ENCODE measurements at places on chromosomes 7 and 10.

DNA sequence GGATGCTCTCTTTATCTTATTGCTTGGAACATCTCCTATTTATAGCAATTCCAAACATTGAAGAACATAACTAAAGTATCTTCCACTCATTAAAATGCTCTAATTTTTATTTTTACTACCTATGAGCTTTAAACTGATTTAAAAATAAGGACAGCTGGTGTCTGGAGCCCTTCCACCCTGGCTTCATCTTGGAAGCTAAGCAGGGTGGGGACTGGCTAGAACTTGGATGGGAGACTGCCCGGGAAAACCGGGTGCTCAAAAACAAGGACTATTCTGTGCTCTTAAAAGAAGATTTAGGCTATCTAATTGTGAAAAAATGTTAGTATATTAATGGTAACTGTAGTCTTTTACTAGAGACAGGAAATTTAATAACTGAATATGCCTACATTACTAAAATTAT lies 69.2 kb downstream of the ARMC3 start:
- DNase-seq: peak; percentile 42

GRCh38 chr7:22680482-22680911 lies 46.5 kb upstream of the IL6 start:
- no peak for DNase-seq

DNA sequence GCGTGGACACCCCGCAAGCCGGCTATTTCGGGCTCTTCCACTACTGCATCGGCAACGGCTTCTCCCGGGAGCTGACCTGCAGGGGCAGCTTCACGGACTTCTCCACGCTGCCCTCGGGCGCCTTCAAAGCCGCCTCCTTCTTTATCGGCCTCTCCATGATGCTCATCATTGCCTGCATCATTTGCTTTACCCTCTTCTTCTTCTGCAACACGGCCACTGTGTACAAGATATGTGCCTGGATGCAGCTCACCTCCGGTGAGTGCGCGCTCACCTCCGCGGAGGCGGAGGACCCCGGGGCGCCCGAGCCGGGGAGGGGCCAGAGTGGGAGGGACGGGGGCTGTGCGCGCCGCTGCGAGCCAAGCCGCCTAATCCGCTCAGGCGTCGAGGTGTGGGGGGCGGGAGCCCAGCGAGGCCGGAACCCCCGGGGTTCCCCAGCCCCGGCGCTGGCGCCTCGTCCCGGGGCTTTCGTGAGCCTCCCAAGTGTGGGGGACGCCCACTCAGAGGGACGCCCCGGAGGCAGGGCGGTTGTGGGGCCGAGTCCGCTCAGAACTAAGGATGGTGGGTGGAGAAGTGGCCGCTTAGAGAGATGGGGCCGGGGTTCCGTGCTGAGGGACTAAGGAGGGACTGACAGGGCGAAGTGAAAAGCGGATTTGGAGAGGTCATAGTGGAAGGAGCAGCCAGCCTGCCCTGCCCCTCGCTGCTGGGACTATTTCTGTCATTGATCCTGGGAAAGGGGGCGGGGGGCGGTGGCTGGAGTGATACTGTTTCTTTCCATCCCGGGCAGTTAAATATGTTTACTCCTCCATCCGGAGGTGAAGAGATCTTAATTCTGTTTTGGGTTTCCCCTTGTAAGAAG lies 795 bp downstream of the LHFPL3 start:
- peak; percentile 39 for DNase-seq

DNA sequence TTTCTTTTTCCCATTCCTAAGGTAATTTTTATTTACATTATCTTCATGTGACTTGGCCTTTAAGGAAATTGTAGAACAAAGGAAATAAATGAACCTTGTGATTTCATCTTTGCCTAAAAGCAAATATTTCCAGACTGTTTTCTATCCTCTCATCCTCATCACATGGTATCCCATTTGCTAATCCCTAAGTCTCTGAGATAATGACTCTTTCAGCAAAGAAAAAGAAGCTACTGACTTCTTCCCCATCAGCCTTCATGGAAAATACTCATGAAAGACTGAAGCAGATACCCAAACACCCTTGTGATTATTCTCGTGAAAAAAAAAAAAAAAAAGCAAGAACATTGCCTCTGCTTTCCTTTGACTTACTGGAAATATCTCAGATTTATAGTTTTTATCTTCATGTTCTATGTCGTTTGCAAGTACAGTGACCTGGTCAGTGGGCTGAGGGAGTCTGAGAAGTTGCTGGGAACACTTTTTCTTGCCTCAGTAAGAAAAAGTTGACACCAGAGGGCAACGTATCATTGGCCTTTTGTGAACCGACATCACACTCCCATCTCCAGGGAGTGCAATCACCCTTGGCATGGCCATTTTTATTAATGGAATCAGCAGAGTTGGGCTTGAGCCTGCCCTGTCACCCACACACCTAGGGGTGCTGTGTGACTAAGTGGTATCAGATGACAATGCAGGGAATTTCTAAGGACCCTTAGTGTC lies 246.0 kb upstream of the KMT2E start:
- no peak for DNase-seq

Data from astrocyte of the hippocampus (primary cell).